ENCODE measurements at places on chromosomes 7 and 10. TPM values are rescaled to one million over a fixed set of nuclear protein-coding genes. Genes with fewer than 3 reads are reported as not detected.

DNA sequence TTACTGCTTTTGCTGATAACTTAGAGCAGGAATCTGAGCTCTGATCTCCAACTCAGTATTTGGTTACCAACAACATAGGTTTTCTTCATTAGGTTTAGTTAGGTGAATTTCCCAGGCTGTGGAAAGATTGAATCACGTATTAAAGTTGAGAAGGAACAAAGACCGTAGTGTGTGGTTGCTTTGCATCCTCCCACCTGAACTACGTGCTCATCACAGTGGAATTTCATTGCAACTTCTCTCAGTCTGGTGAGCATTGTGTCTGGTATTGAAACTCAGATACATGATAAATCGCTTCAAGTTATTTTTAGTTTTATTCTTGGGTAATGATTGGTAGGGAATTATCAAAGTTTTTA is 139.4 kb upstream of the AKR1E2 start:
- H3K36me3 ChIP-seq, result no peaks in the 10 kb centered on the region
- no peak overlapping the region for H3K27ac ChIP-seq
- no peak overlapping the region for H3K4me3 ChIP-seq
- peaks cover 37% of the 10 kb centered on the region for H3K27me3 ChIP-seq
- no peak for DNase-seq
- H3K4me1 ChIP-seq, result peaks cover 3% of the 10 kb centered on the region

DNA sequence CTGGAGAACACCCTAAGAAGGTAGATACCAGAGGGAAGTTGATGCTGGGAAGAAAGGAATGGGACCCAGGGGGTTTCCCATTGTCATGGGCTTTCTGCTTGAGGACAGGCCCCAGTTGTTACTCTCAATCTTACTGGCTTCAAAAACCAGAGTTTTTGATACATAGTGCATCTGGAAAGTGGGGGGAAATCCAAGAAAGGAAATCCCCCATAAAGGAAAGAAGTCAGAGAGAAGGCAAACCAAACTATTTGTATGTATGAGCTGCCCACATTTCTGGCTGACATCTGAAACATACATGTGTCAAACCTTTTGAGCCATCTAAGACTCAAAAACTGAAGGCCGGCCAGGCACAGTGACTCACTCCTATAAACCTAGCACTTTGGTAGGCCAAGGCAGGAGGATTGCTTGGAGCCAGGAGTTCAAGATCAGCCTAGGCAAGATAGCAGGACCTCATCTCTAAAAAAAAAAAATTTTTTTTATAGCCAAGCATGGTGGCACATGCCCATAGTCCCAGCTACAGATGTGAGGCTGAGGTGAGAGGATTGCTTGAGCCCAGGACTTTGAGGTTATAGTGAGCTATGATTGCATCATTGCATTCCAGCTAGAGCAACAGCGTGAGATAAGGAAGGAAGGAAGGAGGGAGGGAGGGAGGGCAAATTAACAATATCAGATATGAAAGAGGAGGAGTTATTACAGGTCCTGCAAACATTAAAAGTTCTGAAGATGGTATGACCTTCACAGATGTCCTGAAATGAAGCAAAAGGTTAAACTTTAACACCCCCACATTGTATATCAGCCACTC is 6.7 kb upstream of the COA1 start:
- H3K27ac ChIP-seq, result peak overlapping the region; percentile 80
- no peak overlapping the region for H3K4me3 ChIP-seq
- peaks cover 2% of the 10 kb centered on the region for H3K36me3 ChIP-seq
- H3K27me3 ChIP-seq, result no peaks in the 10 kb centered on the region

DNA sequence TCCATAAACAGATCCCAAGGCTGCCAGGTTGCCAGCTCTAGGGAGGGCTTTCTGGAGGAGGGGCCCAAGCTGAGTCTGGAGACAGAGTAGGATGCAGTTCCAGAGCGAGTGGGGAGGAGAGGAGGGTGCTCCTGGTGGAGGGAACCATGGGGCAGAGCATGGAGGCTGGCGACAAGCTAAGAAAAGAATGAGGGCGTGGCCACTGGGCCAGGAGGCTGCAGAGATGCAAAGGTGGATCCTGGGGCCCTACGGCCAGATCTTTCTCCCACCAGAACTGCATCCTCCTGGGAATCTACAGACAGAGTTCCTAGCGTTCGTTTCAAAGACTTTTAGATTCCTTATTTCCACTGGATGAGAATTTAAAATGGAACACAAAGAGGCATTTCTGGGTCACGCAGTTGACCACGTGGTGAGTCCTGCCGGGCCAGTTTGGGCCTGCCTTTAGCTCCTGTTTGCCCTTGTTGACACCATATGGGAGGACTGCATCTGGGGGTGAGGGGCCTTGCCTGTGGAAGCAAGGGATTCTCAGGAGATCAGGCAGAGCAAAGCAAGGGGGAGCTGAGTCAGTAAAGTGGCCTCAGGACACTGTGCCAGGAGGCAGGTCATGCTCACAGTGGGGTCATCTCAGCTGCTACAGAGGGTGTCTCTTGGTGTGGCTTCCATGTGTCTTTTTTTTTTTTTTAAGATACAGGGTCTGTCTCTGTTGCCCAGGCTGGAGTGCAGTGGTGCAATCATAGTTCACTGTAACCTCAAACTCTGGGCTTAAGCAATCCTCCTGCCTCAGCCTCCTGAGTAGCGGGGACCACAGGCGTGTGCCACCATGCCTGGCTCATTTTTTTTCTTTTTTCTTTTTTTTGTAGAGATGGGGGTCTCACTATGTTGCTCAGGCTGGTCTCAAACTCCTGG is 137.8 kb downstream of the SH3PXD2A start:
- no peaks in the 10 kb centered on the region for H3K27me3 ChIP-seq
- DNase-seq, result no peak
- peaks cover 11% of the 10 kb centered on the region for H3K4me1 ChIP-seq
- H3K4me3 ChIP-seq, result no peak overlapping the region
- H3K36me3 ChIP-seq, result no peaks in the 10 kb centered on the region

DNA sequence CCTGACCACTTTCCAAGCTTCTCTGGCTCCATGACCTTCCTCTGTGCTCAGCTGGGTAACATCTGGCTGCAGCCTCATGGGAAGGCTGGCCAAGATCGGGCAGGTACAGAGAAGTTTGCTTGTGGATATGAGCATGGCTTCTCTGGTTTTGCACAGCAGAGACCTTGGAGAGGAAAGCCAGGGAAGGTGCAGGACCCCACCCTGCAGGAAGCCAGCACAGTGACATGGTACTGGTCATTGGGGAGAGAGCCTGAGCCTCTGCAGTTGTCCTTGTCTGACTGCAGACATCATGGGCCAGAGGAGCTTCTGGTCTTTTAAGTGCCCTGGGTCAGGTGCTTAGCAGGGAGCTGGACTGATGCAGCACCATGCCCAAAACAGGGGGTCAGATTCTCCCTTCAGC is 70.6 kb upstream of the LEP start:
- H3K4me3 ChIP-seq, result no peak overlapping the region
- no peaks in the 10 kb centered on the region for H3K36me3 ChIP-seq
- H3K4me1 ChIP-seq, result peaks cover 7% of the 10 kb centered on the region
- DNase-seq, result no peak

- peak overlapping the region; percentile 99 for H3K27ac ChIP-seq
- peaks cover 8% of the 10 kb centered on the region for H3K36me3 ChIP-seq
- H3K4me1 ChIP-seq, result peaks cover 58% of the 10 kb centered on the region
Observed at GRCh38 chr7:5701085-5701914, 80.2 kb downstream of the RNF216 start.

The SEMA3E gene
- total RNA-seq, result not detected

GRCh38 chr7:94449151-94449725 is 54.5 kb downstream of the COL1A2 start:
- peaks cover 2% of the 10 kb centered on the region for H3K36me3 ChIP-seq
- peaks cover 6% of the 10 kb centered on the region for H3K4me1 ChIP-seq
- no peak overlapping the region for H3K4me3 ChIP-seq
- peaks cover 38% of the 10 kb centered on the region for H3K27me3 ChIP-seq
- DNase-seq, result no peak

The SPDYE16 gene
- total RNA-seq, result 0.91 TPM

The METTL27 gene
- total RNA-seq, result 0.85 TPM

GRCh38 chr7:75892634-75893272 is 13.9 kb downstream of the RHBDD2 start:
- no peaks in the 10 kb centered on the region for H3K27me3 ChIP-seq
- DNase-seq, result no peak
- H3K27ac ChIP-seq, result peak overlapping the region; percentile 88
- H3K4me1 ChIP-seq, result peaks cover 12% of the 10 kb centered on the region

The JAZF1 gene
- total RNA-seq, result 13.4 TPM

- peaks cover 6% of the 10 kb centered on the region for H3K36me3 ChIP-seq
- no peaks in the 10 kb centered on the region for H3K27me3 ChIP-seq
- DNase-seq, result no peak
Observed at GRCh38 chr7:105164751-105165150, 150.7 kb downstream of the KMT2E start.

The CCL24 gene
- not detected for total RNA-seq

DNA sequence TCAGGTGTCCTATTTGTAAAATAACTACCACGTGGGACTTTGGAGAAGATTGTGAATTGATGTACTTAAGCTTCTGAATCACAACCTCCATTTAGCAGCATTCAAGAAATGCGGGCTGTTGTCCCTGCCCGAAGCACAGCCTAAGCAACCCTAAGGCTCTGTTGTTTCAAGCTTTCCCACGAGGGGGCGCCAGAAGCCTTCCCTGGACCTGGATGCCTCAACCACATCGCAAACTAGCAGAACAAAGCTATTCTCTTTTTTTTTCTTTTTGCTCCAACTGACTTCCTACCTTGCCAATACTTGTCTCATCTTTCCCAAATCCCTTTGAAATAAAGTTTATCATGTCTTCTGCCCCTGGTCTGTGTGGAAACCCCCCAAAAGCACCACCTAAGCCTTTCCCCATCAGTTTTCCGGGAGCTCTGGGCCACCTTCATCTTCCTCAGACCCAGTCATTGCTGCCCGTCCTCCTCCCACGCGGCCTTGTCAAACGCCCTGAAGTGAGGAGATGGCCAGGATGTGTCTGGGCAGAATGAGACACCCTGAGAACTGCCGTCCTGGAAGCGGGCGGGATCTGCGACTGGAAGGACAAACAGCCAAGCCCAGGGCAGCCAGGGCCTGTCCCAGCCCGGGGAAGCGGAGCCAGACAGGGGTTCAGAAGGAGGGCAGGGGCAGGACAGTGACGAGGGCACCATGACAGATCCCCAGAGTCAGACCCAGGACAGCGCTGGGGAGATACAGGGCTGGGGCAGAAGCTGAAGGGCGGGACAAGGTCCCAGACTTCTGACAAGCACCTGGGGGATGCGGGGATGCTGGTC is 112.7 kb downstream of the SLIT1 start:
- peak; percentile 75 for DNase-seq
- H3K4me1 ChIP-seq, result peaks cover 7% of the 10 kb centered on the region
- H3K36me3 ChIP-seq, result peaks cover 3% of the 10 kb centered on the region
- peaks cover 44% of the 10 kb centered on the region for H3K27me3 ChIP-seq
- no peak overlapping the region for H3K4me3 ChIP-seq

DNA sequence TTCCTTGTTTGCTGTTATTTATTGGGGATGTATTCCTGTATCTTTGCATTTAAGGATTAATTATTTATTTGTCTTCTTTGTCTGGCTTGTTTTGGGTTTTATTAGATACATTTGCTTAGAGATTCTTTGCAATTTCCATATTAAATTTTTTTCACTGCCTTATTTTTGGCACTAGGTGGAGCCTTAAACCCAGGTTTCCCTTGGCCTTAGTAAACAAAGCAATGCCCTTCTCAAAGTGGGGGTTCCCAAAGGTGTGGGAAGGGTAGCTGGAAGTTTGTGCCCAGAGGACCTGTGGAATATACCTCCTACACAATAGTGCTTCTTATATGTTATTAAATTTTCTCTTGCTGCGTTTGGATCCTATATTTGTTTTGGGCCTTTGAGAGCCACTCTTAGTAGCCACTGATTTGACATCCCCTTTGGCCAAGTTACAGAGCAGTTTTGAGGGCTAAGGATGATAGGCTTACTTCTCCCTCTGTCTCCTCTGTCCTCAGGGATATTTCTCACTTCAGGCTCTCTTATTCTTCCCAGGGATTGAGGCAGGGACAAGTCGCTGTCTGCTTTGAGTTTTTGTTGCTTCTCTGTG is 162.3 kb downstream of the ITGB1 start:
- peaks cover 2% of the 10 kb centered on the region for H3K36me3 ChIP-seq
- peaks cover 5% of the 10 kb centered on the region for H3K4me1 ChIP-seq
- H3K4me3 ChIP-seq, result no peak overlapping the region
- no peak for DNase-seq
- H3K27ac ChIP-seq, result peak overlapping the region; percentile 47

- H3K27me3 ChIP-seq, result peaks cover 65% of the 10 kb centered on the region
- peaks cover 2% of the 10 kb centered on the region for H3K36me3 ChIP-seq
- H3K4me3 ChIP-seq, result no peak overlapping the region
- DNase-seq, result no peak
- peaks cover 20% of the 10 kb centered on the region for H3K4me1 ChIP-seq
- no peak overlapping the region for H3K27ac ChIP-seq
Observed at GRCh38 chr7:27176962-27177794, 3.1 kb upstream of the HOXA10 start.

Measured in T-helper 17 cell (primary cell).